Activated naive CD8-positive, alpha-beta T cell treated with anti-CD3 and anti-CD28 coated beads for 36 hours (primary cell): ENCODE measurements at places on chromosomes 2 and 18.

- DNase-seq, result no peak
Observed at GRCh38 chr2:558879-559278, 118.3 kb downstream of the TMEM18 start.

DNA sequence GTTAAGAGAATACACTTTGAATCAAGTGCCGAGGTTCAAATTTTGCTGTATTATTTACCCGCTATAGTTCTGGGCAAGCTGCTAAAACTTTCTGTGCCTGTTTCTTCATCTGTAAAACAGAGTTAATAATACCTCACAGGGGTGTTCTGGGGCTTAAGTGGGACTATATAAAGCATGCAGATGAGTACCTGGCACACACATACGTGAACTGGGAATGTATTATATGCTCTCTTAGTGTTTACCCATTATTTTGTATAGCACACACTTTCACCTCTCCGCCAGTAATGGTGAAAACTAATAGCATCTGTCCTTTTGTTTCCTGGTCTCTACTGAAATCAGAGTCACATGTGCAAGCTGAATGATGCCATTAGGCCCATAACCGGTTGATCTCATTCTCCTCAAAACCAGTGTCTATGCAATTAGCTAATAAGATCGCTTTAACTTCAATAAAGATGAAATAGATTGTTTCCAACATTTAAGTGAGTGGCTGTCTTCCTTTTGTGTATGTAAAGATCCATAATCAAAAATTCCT, 3.8 kb upstream of the CDKL4 start:
- DNase-seq, result no peak

DNA sequence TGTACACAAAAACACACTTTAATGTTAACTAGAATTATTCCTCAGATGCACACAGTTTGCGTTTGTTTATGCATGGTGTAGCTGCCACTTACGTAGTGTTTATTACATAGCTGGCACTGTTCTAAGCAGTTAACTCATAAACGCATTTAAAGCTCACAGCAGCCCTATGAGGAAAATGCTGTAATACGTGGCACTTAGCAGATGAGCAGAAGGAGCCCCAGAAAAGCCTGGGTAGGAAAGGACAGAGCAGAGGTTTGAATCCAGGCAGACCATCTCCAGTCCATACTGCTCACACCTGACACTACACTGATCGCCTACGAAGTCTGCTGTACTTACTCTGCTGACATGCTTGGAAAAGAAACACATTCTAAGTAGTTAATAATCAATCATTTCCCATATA, 66.6 kb downstream of the BCL2 start:
- DNase-seq, result no peak

- no peak for DNase-seq
Observed at GRCh38 chr2:200747668-200748618, 63.8 kb upstream of the BZW1 start.

DNA sequence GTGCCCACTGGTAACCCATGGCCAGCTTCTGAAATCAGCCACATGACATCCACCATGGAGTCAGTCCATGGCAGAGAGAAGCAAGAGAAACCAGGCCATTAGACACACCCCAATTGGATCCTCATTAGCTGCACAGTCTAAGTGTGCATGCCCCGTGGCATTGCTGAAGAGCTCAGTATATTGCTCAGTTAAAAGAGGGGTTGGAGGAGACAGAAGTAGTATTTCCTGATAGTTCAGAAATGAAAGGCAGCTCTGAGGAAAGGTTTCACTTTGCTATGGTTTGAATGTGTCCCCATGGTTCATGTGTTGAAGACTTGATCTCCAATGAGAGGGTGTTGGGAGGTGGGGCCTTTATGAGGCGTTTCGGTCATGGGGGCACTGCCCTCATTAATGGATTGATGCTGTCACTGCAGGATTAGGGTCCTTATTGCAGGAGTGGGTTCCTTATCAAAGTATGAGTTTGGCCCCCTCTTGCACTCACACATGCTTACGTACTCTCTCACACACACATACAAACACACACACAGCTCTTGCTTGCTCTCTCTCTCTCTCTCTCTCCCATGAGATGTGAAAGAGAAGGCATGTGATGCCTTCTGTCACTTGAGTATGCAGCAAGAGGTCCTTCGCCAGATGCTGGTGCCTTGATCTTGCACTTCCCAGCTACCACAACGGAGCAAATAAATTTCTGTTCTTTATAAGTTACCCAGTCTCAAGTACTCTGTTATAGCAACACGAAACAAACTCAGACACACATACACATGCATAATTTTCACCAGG, 58.0 kb downstream of the TMEM163 start:
- DNase-seq, result no peak

GRCh38 chr2:177340158-177340557, 52.4 kb upstream of the AGPS start:
- DNase-seq, result no peak

DNA sequence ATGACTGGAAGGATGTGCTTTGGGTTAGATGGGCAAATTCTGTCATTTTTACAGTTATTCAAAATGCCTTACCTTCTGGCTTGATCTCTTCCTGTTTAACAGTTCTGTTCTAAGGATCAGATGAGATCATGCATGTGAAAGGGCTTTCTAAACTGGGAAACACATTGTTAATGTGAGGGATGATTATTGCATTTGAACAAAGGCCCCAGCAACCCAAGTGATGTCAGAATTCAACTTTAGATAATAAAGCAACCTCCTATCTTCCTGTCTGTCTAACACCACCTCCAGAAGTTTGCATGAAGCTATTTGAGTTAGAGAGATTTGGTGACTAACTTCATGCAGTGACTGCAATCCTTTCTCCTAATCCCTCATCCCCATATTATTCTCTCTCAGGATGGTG, 77.8 kb upstream of the B3GNT2 start:
- no peak for DNase-seq

DNA sequence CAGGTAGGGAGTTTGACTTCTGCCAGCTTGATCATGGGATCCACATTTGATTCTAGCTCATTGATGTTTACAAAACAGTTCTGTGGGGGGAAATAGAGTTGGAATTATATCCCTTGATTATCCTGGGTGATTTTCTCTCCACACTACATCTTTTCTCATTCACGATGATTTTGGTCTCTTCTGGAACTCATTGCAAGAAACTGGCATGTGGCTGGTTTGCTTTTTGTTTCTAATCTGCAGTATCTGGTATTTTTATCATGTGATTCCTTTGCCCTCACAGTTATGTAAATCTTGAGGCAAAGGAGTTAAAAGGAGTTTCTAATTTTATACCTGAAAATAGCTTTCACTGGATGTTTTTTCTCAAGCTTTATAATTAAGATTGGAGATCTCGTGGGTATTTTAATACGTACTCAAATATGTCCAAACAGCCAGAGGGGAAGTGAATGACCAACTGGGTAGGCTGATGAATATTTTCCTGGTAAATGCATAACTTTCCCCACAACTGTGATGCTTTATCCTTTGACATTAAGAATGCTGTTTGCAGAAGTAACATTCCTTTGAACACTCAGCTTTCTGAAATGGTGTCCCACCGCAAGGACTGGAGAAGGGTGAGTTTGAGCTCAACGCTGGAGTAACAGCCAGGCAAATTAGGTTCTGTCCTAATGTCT, 502.9 kb upstream of the ZEB2 start:
- DNase-seq, result no peak

DNA sequence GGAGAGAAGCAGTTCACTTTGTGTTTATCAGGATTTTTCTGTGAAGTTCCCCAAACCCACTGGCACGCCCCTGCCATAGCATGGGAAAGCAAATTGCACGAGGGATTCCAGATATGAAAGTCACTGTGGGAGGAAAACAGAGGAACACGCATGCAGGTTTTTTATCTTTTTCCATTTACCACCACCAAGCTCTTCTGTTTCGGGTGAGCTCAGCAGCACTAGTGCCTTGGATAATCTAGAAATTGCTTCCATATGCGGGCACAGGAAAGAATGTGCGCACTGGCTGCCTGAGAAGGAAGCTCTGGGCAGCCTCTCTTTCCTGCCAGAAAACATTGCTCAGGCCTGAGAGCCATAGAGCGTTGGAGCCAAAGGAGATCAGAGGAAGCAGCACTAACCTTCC, 65.9 kb upstream of the WIPF1 start:
- no peak for DNase-seq

GRCh38 chr2:164898475-164898874, 56.9 kb downstream of the SLC38A11 start:
- DNase-seq, result no peak

GRCh38 chr2:226079196-226079595, 679.7 kb downstream of the NYAP2 start:
- DNase-seq, result no peak

GRCh38 chr2:223042704-223043118, 9.3 kb upstream of the KCNE4 start:
- DNase-seq, result no peak

DNA sequence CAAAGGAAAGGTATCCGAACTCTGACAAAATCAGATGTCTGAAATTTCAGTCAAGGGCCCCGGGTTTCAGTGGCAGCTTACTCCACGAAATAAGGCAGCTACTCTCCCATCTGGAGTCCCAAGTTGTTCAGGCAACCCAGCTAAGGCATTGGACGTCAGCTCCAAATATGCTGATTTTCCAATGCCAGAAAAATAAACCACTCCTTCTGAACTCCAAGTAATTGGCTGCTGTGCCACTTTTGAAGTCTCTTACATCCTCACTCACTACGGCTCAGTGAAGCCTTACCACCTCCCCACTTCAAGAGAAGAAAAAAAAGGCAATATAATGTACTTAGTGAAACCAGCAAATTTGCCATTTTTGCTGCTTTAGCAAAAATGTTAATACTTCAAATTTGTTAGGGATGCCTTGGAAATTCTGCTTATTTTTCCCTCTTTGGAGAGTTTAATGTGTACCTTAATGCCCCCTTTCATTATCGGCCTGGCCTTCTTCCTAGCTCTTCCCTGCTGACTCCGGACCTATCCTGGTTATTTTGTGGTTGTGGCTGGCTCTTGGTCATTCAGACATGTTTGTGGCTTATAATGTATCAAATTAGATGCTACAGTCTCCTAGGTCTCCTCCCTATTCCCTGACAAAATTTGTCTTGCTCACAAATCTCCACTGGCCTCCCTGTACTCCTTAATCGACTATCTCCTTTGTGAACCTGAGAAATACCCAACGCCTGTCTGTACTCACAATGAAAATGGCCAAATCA, 589.2 kb upstream of the ZEB2 start:
- no peak for DNase-seq

GRCh38 chr2:173862612-173863217, 102.5 kb downstream of the SP3 start:
- no peak for DNase-seq

- no peak for DNase-seq
Observed at GRCh38 chr2:6993229-6993640, 76.0 kb downstream of the RNF144A start.

DNA sequence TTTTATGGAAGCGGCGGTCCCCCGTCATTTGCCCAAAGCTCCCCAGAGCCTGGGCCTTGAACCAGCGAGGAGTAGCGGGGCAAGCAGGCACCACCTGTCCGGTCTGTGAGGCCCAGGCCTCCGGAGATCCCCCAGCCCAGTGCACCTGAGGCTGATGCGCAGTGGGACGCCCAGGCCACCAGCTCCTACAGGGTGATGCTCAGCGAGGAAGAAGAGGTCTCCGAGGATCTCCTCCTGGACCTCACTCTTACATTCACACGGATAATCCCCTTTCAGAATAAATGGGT, 220.2 kb downstream of the NDUFA10 start:
- no peak for DNase-seq

GRCh38 chr2:9466147-9466683, 8.1 kb upstream of the IAH1 start:
- no peak for DNase-seq

GRCh38 chr2:12005886-12006681, 259.7 kb downstream of the LPIN1 start:
- DNase-seq, result peak; percentile 77

GRCh38 chr18:47986620-47987387, 56.3 kb upstream of the SMAD2 start:
- DNase-seq, result no peak

GRCh38 chr2:236558993-236559978, 10.3 kb upstream of the ACKR3 start:
- no peak for DNase-seq

DNA sequence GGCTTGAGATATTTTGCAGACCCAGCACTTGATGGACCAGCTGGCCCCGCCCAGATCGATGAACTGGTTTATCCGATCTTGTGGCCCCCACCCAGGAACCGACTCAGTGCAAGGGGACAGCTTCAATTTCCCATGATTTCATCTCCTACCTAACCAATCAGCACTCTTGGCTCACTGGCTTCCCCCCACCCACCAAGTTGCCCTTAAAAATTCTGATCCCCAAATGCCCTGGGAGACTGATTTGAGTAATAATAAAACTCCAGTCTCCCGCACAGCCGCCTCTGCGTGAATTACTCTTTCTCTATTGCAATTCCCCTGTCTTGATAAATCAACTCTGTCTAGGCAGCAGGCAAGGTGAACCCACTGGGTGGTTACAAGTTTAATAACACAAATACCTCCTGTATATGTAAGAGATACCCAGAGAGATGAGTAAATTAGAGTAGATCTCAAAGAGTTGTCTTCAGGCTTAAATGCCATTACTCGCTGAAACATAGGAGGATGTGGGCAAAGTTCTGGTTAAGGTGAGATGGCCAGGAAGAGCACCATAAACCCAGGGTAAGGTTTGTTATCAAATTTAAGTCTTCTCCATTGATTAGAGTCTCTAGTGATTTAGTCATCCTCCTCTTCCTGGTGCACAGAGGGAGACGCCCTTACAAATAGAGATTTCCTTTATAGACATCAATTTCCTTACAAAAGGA, 222.8 kb downstream of the ARL4C start:
- peak; percentile 52 for DNase-seq

- DNase-seq, result no peak
Observed at GRCh38 chr2:234437642-234438304, 59.1 kb downstream of the ARL4C start.

DNA sequence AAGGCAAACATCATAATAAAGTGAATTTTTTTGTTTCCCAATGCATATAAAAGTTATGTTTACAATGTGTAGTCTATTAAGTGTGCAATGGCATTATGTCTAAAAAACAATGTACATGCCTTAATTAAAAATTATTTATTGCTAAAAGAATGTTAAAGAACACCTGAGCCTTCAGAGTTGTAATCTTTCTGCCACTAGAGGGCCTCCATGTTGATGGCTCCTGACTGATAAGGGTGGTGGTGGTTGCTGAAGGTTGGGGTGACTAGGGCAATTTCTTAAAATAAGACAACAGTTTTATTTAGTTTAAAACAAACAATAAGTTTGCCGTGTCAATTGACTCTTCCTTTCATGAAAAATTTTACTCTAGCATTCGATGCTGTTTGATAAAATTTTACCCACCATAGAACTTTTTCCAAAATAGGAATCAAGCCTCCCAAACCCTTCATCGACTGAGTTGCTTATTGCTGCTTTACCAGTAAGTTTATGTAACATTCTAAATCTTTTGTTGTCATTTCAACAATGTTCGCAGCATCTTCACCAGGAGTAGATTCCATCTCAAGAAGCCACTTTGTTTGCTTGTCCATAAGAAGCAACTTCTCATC, 32.3 kb downstream of the MAP3K2 start:
- no peak for DNase-seq

- no peak for DNase-seq
Observed at GRCh38 chr2:127929449-127929848, 43.7 kb upstream of the AMMECR1L start.

GRCh38 chr2:112812318-112813267, 24.0 kb downstream of the IL1B start:
- DNase-seq, result no peak
